ENCODE measurements at places on chromosomes 1 and 21.

GRCh38 chr1:54112027-54112426 lies 40.8 kb downstream of the CDCP2 start:
- no peak for DNase-seq

GRCh38 chr1:41333146-41333784 lies 28.0 kb upstream of the FOXO6 start:
- DNase-seq, result peak; percentile 19

GRCh38 chr1:64928325-64928724 lies 38.0 kb downstream of the JAK1 start:
- DNase-seq, result no peak

DNA sequence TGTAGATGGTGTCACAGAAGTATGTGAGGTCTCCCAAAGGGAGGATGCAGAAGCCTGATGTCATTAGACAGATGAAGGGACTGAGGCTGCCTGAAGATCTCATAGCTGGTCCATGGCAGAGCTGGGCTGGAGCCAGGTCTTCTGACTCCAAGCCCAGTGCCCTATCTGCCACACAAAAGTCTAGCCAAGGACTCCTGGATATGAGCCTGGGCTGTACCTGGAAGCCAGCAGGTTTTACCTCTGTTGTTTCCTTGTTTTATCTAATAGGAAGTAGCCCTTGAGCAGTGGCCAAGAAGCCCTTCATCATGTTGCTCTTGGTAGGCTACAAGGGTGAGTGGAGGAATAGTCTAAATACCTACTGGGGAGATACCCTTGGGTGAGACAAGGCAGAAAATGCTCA lies 74.4 kb upstream of the SLC44A3 start:
- no peak for DNase-seq

Measured in stimulated activated CD4-positive, alpha-beta T cell treated with anti-CD3 and anti-CD28 coated beads, Interleukin-2, amount 100 ng/mL, for 4 hours (primary cell).